ENCODE measurements at places on chromosomes 1 and 21.

GRCh38 chr1:183567584-183567983, 22.7 kb downstream of the NCF2 start:
- DNase-seq, result no peak

DNA sequence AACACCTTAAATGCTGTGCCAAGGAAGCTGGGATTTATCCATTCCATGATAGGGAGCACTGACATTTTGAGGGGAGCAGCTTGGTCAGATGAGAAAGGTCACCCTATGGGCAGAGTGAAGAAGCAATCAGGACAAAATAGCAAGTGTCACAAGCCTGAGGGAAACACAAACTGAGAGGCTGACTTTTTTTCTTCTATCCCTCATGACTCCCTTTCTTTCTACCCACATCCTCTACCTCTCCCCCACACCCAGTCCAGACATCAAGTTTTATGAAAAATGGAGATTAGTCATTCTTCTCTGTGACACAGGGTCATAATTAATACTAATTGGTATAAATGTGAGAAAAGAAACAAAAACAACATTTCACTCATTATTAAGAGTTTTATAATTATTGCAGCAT, 103.1 kb downstream of the SLC25A24 start:
- DNase-seq, result no peak

- DNase-seq, result peak; percentile 27
Observed at GRCh38 chr1:210516697-210517459, 188.2 kb downstream of the HHAT start.

DNA sequence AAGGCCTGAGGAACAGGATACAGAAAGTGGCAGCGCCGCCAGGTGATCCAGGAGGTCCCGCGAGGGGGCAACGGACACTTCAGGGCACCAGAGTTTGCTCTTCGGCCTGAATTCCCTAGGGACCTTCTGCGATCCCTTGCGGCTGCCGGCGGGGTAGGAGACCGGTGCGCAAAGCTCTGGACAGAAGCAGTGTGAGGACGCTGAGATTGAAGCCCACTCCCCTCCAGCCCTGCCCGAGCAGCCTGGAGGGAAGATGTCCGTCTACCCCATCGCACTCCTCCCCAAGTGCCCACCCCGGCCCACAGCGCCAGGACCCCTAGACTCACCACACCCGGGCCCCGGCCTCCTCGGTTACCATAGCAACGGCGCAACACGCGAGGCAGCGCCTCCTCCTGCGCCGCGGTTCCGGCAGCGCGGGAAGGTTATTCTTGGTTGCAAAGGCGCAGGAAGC, at the start of gene ANKRD45:
Gene ANKRD45 (minus strand): TSS at position 361 of the 451 bp plus-strand sequence. CDS start 10,433 bp downstream, outside the sequence.
- DNase-seq, result peak; percentile 54

- no peak for DNase-seq
Observed at GRCh38 chr1:244837597-244838258, 2.3 kb downstream of the COX20 start.

DNA sequence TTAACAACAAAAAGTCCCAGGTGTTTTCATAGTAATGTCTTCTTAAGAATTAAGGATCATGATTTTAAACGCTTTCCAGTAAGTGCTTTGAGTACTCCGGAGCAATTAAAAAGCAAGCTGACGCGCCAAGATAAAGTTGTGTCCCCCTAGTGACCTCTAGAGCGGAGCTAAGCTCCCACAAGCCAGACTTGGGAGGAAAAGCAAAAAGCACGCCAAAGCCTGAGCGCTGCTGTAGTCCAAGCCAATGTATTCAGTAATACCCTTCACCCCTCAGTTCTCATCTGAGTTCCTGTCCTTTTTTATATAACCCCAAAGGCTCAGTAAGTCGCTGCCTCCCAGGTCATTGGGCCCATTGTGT, 3.5 kb upstream of the SLC44A5 start:
- DNase-seq, result peak; percentile 9

DNA sequence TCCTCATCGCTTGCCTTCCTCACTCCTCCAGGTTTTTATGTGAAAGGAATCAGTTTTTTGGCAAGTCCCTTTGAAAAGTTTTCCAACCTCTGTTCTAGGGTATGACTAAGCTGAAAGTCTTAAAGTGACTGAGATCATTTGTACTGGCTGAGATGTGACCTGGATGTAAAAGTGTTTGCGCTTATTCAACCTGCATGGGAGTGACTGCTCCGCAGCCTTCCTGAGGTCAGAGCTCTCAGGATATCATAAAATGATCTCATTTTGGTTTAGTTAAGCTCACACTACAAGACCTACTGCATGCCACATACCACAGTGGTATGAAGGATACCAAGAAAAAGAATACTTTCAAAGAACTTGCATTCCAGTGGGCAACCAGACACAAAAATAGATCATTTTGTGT, 29.8 kb upstream of the TADA1 start:
- DNase-seq, result peak; percentile 70

DNA sequence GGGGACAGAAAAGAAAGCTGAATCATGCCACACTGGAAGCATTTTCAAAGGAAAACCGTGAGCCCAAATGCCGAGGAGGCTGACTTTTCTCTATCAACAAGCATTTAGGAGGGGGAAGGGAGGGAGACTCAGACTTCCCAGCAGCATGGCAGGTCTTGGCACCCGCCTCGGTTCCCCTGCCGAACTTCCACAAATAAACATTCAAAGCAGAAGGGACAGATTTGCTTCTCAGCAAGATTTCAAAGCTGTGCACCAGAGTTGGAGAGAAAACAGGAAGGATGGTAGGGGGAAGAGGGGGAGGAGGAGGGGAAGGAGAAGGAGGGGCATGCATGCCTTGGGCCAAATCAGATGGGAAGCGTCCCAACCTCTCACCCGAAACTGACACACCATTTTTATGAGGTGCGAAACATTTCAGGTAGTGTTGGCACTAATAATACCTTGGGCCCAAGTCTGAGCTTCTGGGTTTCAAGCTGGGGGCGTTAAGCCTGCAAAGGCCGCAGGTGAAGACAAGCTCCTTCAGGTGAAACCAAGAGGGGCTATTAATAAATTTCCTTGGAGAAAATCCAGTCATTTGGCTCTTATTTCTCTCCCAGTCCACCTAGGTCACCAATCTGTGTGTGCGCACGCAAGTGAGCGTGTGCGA, 26.4 kb downstream of the ABCA4 start:
- DNase-seq, result peak; percentile 90

Measured in umbilical cord (tissue), 2 donors.